Stimulated activated CD4-positive, alpha-beta T cell treated with anti-CD3 and anti-CD28 coated beads, Interleukin-12 subunit alpha, Interleukin-12 subunit beta, amount 100 ng/mL, for 4 hours (primary cell): ENCODE measurements at places on chromosomes 6 and 20.

GRCh38 chr20:47888351-47888750 lies 103.1 kb upstream of the SULF2 start:
- DNase-seq = no peak

GRCh38 chr6:87182321-87182720 lies 27.0 kb downstream of the ZNF292 start:
- DNase-seq = no peak

DNA sequence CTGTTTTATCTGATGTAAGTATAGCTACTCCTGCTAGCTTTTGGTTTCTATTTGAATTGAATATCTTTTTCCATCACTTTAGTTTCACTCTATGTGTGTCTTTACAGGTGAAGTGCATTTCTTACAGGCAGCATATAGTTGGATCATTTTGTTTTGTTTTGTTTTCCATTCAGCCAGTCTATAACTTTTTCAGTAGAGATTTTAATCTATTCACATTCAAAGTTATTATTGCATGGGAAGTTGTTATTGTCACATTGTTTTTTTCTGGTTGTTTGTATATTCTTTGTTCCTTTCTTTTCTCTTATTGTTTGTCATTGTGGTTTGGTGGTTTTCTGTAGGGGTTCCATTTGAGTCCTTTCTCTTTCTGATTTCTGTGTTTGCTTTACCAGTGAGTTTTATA lies 151.2 kb downstream of the PDE10A start:
- no peak for DNase-seq

GRCh38 chr6:129186988-129187387 lies 304.1 kb downstream of the LAMA2 start:
- no peak for DNase-seq

DNA sequence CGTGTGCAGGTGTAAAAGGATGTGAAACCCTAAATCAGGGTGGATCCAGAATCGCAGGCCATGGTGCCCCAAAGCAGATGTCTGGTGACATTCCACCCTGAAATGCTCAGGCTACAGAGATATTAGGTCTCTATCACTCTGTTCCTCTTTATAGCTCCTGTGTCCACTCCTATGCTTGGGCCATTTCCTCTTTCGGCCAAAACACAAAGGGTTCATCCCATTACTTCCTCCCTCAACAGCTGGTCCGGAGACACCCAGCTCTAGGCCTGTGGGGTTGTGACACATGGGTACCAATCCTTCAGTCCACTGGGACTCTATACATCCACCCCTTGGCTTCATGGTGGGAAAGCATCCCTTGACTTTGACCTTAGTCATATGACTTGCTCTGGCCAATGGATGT lies 1.7 kb upstream of the SIGLEC1 start:
- no peak for DNase-seq

GRCh38 chr20:300345-300990 lies 3.1 kb downstream of the ZCCHC3 start:
- no peak for DNase-seq

DNA sequence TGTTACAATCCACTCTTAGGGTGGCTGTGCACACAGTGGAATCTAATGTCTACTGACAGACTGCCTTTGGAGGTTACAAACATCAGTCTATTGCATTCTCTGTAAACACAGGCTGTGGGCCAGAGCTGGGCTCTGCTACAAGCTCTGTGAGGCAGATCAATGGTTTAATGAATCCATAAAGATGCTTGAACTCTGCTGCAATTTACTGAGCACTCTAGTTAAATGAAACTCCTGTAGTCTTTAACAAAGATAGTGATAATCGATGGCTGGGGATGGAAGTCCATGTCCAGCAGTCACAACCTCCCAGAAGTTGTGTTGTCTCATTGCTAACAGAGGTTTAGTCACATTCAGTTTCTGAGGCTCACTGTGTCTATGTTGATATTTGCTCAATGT lies 50.5 kb downstream of the SOBP start:
- DNase-seq = no peak

DNA sequence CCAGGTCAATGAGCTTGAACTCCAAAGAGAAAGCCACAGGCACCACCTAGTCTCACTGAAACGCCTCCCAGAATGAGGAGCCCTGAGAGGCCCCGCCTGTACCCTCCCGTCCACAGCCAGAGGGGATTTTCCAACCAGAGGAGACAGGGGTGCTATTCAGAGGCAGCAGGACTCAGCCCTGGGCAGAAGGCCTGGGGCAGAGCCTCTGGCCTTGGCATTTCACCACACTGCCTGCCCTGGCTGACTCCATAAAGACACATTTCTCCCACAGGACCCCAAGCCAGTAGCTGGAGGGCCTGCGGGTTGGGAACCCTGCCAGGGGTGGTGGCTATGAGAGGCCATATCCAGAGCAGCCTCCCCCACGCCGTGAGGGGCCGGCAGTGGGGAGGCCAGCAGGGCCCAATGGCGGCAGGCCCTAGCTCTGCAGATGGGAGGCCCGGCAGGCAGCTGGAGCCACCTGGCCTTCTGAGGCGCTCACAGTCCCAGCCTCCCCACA lies 159.3 kb downstream of the PREX1 start:
- no peak for DNase-seq

DNA sequence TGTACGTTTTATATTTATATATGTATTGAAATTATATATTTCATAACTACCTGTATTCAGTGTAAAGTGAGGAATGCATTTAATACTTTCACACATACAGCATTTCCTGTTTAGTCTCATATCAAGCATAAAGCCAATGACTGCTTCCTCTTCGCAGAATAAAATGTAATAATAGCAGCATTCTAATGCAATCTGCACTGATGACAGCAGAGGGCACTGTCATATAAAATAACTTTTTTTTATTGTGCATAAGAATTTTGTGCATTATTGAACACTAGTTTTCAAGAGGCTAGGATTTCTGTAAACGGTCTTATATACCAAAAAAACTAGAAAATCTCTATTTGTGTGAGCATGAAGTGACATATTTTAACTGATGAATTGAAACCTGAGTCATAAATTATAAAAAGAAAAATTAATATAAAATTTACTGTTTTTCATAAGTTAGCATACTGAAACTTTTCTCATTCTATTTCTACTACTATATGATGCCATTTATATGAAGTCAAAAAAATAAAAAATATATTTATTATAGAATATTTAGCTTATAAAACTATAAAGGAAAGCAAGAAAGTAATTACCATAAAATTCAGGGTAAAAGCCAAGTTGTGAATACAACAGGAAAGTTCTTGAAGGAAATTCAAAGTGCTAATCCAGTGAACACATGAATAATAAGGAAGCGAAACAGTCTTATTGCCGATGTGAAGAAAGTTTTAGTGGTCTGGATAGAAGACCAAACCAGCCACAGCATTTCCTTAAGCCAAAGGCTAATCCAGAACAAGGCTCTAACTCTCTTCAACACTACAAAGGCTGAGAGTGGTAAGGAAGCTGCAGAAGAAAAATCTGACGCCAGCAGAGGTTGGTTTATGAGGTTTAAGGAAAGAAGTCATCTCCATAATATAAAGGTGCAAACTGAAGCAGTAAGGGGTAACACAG lies 36.3 kb downstream of the RNF146 start:
- DNase-seq = peak; percentile 28

GRCh38 chr6:52352239-52353018 lies 9.5 kb upstream of the PAQR8 start:
- no peak for DNase-seq

DNA sequence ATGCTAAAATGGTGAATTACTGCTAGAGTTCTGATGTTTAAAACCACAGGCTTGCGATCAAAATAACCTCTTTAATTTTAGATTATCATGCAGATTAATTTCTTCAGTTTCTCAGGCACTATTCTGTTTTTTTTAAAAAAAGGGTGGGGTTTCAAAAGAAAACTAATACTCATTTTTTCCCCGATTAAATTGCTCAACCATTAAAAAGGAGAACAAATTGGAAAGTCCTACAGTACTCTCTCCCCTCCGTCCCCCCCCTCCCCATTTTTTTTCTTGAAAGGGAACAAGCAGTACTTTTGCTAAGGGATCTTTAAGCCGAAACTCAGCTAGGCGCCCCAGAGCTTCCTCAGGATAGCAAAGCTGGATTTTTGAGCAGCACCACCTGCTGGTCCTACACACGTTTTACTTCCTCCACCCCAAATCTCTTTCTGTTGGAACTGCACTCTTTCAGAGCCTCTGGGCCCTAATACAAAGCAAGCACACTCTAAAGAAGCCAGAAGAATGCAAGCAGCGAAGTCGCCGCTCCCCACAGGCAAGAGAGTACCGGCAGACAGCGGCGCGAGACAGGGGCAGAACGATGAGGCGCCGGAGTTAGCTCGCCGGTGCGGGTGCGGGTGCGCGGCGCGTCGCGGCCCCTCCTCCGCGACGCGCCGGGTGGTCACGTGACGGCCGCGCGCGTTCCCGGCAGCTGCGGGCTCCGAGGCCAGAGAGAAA lies at the start of gene RNF146:
RNF146 (plus strand) TSS at position 687 of the 714 bp plus-strand sequence. CDS start 13,475 bp downstream, outside the sequence.
- peak; percentile 66 for DNase-seq

DNA sequence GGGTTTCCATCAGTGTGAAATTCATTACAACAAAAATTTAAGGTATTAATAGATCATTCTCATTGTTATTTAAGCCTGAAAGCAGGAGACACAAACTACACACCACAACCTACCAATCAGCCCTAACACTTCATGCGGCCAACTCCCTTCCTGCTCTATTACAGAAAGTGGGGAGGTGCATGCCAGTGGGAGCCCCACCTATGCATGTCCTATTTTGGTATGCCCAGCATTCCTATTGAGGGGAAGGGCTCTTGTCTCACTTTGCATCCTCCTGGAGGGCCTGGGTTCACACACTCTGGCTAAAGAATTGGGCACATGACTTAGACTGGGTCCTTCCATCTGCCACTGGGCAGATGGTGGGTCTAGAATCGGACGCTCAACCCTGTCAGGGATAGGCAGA lies 450.0 kb downstream of the PTPRT start:
- no peak for DNase-seq

GRCh38 chr20:59149678-59150504 lies 13.7 kb upstream of the ZNF831 start:
- peak; percentile 35 for DNase-seq

GRCh38 chr20:15138548-15139126 lies 801.2 kb upstream of the FLRT3 start:
- DNase-seq = no peak

GRCh38 chr6:125175466-125176048 lies 22.0 kb downstream of the TPD52L1 start:
- DNase-seq = no peak

DNA sequence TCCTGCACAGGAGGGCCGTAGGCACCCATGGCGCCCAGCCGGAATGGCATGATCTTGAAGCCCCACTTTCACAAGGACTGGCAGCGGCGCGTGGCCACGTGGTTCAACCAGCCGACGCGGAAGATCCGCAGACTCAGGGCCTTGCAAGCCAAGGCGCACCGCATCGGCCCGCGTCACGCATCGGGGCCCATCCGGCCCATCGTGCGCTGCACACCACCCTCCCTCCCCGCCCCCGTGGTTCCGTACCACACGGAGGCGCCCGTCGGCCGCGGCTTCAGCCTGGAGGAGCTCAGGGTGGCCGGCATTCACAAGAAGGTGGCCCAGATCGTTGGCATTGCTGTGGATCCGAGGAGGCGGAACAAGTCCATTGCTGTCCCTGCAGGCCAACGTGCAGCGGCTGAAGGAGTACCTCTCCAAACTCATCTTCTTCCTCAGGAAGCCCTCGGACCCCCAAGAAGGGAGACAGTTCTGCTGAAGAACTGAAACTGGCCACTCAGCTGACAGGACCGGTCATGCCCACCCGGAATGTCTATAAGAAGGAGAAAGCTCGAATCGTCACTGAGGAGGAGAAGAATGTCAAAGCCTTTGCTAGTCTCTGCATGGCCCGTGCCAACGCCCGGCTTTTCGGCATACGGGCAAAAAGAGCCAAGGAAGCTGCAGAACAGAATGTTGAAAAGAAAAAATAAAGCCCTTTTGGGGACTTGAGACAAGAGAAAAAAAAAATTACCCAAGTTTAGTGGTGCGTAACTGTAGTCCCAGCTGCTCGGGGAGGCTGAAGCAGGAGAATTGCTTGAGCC lies 9.9 kb upstream of the NCOA5 start:
- no peak for DNase-seq

GRCh38 chr6:119176445-119176844 lies 98.0 kb upstream of the FAM184A start:
- no peak for DNase-seq

DNA sequence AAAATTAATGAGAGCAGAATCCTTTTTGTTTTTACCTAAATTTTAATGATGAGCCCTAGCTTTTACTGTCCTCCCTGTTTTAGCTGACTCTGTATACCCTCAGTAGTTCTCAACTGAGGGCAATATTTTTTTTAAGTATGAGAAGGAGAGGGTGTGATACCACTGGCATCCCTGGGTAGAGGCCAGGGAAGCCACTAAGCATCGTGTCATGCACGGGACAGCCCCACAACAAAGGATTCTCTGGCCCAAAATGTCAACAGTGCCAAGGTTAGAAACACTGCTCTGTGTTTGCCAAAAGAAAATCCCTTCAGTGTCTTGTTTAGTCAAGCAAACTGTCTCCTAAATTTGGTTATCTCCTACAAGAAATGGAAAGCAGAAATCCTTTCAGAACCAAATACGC lies 210.4 kb downstream of the KCNQ5 start:
- DNase-seq = no peak

GRCh38 chr20:60199866-60200265 lies 241.6 kb downstream of the CDH26 start:
- no peak for DNase-seq

- DNase-seq = no peak
Observed at GRCh38 chr6:21049572-21049971, 515.3 kb downstream of the CDKAL1 start.

- DNase-seq = no peak
Observed at GRCh38 chr6:119978274-119978889, 628.8 kb upstream of the MAN1A1 start.

DNA sequence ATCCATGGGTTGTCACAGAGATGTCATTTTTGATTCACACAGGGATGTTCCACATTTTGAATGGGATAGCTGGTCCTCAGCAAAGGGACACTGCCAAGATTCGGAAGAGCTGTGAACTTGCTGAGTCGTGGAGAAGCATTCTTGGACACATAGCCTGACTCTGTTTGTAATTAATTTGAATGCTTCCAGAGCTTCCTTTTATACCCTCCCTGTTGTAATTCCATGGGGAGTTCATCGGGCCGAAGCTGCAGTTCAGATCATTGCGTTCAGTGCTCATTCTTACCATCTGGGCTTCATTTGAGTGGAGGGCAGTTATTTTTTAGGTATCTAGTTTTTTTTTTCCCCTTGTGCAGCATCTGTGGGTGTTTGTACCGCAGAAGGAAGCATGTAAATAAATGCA lies 126.5 kb downstream of the SLC24A3 start:
- DNase-seq = no peak

DNA sequence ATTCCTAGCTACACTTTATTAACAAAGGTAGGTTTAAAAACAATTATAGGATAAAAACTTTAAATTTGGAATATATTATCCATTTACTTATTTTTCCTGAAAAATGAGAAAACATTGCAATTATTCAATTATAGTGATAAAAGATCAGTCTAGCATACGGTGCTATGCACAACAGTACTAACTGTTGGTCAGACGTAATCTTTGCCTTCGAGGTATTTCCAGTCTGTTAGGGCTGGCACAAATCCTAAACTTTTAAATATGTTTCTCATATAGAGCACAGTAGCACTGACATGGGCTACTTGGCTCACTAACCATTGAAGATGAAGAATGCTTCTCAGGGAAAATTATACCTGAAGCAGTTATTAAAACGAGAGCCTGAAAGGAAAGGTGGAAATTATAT lies 214.8 kb downstream of the PRKN start:
- DNase-seq = no peak
